ENCODE measurements at places on chromosomes 3 and 15.

GRCh38 chr15:85318048-85318731 lies 62.2 kb upstream of the AKAP13 start:
- no peak for DNase-seq

DNA sequence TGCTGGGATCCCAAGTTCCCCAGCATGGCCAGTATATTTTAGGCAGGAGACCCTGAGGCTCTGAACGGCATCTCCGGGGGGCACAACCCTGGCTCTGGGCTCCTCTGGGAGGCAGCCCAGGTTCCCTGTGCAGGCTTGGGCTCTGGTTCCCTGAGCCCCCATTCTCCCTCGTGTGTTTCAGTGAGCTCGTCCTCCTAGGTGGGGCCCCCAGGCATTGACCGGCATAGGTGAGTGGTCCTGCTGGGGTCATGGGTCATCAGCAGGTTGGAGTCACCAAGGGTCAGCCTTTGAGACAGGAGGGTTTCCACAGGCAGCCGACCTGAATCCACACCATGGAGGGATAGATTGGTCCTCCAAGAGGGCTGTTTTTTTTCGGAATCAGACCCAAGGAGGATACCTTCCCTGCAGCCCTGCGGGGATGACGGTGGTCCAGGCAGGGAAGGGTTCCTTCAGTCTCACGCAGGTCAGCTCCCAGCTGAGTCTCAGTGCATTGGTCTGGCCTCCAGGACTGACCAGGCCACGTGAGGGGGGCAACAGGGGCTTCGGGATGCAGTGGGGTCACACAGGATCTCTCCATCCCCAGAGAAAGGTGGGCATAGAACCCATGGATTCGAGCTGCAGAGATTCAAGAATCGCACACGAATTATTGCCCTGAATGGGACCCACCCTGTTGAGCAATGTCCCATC lies 226.0 kb downstream of the SNRPN start:
- no peak for DNase-seq

DNA sequence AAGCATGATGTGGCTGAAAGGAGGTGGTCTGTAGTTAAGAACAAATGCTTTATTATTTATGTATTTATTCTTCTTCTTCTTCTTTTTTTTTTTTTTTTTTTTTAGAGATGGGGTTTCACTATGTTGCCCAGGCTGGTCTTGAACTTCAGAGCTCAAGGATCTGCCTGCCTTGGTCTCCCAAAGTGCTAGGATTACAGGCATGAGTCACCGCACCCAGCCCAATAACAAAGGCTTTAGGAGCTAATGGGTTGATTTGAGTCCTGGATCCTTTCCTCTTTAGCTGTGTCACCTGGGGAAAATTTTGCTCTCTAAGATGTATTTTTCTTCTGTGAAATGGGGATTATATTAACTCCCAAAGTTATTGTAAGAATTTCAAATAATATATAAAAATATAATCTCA lies 168.8 kb downstream of the PEX5L start:
- no peak for DNase-seq

DNA sequence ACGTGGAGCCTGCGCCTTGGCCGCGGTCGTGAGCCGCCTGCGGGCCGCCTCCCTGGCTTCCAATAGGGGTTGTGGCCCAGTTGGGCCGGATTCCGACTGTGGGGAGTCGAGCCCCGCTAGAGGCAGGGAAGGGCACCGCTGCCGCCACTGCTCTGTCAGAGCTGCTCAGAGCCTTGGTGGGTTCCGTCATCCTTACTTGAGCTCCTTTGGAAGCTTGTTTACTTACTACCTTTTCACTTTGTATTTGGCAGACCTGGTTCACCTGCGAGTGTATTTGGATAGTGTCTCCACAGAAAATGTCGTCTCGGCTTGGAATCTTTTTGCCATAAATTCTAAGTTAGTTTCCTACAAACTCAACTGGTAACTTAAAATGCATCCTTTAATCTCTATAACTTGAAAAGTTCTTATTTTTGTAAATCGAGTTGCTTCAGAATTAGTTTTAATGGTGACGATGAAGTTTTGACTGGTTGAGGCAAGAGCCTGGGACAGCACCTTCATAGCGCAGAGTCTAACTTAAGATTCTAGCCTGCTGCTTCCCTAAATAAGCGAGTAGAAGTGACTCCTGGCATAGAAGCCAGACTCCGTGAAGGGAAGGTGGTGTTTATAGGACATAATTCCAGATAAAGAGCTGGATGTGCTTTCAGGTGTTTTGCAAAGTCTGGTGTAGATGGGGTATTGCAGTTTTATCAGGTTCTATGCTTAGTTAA lies 800 bp downstream of the DAG1 start:
- DNase-seq, result no peak

- no peak for DNase-seq
These were observed 10.3 kb upstream of the RFTN1 start for GRCh38 chr3:16523778-16524177.

- DNase-seq, result peak; percentile 28
These were observed 6.9 kb upstream of the RFTN1 start for GRCh38 chr3:16520241-16520969.

GRCh38 chr3:119703820-119704531 lies 1.2 kb downstream of the CFAP91 start:
- DNase-seq, result peak; percentile 25

DNA sequence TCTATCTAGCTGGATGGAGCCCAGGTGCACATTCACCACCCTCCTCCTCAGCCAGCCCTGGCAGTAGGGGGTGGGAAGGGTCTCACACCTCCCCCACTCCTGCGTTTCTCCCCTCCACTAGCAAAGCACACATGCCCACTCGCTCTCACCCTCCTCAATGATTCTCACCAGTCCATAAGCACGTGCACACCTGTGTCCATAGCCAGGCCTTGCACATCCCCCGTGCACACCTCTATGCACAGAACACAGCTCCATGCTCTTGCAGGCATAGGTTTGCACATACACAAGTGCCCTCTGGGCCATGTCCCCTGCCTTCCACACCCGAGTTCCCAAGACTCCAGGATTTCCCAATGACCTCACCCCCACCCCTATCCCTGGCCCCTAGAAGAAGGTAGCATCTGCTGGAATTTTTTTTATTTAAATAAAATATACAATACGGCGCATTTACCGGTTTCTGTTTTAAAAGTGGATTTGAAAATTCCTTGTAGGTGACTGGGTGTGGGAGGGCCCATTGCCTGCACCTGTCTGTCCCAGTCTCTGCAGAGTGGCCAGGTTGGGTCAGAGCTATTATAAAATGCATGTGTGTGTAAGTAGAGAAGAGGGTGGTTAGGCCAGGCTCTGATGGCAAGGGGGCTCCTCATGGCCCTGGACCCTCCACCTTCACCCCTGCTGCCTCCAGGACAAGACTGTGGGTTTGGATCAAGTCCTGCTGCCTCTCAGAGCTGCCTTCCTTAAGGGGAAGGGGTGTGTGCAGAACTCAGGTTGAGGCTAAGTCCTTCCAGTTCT lies 49.1 kb downstream of the HCN4 start:
- no peak for DNase-seq

DNA sequence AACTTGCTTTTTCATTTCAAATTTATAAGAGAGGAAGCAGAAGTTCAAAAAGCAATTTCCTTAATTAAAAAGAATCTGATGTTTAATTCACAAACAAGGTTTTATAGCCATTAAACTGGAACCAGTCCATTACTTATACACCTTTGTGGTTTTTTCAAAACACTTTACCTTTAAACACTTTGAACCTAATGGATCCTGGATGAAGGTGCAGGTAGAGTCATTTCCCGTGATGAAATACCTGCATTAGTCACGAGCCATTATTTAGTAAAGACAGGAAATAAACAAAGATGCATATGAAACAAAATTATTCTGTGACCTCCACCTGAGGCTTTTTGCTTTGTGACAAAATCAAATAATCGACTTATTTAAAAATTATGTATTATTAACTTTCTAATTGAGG lies 341.7 kb upstream of the UBE2E2 start:
- no peak for DNase-seq

- DNase-seq, result no peak
These were observed 162.7 kb downstream of the STT3B start for GRCh38 chr3:31695280-31696008.

DNA sequence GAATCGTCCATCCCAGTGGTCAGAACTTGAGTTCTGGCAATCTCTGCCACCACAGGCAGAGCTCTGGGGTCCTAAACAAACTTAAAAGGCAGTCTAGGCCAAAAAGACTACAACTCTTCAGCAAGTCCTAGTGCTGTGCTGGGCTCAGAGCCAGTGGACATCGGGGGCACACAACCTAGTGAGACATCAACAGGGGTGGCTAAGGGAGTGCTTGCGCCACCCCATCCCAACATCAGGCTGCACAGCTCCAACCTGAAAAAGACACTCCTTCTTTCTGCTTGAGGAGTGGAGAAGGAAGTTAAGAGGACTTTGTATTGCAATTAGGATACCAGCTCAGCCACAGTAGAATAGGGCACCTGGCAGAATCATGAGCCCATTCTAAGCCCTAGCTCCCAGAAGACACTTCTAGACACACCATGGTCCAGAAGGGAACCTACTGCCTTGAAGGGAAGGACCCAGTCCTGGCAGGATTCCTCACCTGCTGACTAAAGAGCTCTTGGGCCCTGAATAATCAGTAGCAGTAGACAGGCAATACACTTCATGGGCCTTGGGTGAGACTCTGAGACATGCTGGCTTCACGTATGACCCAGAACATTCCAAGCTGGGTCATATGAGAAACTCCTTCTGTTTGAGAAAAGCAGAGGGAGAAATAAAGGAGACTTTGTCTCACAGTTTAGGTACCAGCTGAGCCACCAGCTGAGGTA lies 72.0 kb downstream of the TFDP2 start:
- DNase-seq, result no peak

DNA sequence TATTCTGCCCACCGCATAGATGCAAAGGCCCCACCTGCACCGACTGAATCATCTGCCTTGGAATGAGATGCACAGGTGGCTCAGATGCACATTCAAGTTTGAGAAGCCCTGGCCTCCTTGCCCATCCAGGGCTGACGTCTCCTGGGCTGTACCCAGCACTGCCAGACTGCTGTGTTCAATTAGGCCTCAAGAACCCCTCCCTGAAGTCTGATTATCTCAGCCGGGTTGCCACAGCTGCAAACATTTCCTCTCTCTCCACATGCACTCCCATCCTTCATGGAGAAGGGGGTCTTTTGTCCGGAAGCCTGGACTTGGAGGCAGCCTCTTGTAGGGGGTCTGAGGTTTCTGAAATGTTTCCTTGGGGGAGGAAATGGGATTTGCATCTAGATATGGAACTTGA lies 459.4 kb upstream of the PROK2 start:
- no peak for DNase-seq

DNA sequence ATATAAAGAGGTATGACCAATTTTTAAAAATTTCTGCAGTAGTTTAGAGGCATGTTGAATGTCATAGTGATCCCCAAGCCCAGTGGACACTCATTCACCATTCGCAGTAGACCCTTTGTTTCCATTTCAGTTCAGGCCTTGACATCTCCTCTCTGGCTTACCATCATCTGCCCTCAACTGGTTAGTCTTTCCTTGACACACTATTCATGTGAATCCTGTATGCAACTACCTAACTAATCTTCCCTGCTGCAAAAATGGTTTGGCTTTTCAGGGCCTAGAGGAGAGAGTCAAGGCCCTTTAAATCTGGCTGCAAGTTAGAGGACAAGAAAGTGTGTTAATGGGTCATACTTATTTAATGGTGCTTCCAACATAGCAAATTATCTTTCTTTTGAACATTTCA lies 10.9 kb downstream of the APH1B start:
- no peak for DNase-seq

GRCh38 chr3:53269888-53270880 lies 14.4 kb upstream of the TKT start:
- peak; percentile 64 for DNase-seq

GRCh38 chr3:142904639-142905436 lies 16.0 kb upstream of the PCOLCE2 start:
- no peak for DNase-seq

DNA sequence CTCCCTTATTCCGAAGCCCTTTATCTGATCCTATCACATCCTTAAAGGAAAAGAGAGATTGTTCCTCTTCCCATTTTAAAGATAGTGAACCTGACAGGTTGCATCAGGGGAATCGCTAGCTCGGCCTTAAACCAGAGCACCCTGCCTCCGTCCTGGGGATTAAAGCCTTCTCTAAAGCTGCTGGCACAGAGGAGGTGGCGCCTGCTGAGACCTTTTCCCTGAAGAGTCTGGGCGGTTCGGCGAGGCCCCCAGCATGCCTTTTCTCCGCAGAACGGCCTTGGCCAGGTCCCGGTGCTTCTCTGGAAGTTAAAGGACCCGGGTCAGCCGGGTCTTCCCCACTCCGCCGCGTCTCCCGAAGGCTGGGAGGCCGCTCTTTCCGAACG lies 593 bp downstream of the FAM219B start:
- DNase-seq, result peak; percentile 68

DNA sequence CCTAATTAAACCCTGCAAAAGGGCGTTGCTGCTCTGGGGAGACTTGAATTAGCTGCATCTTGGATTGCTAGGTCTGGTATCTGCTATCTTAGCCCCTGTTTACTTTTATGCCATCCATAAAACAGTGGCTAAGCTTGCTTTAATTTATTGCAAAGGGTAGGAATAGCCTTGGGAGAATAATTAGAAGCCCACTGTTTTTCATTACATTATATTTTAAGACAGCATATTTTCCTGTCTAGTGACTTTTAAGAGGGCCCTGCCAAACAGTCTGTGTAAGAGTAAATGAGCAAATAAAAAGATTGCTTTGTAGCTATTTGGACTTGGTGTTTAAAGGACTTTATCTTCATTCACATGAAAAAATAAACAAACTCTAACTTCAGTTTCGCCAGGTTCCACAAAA lies 17.4 kb upstream of the SUSD5 start:
- no peak for DNase-seq

- no peak for DNase-seq
These were observed 425.0 kb downstream of the TIGIT start for GRCh38 chr3:114718898-114719210.

GRCh38 chr3:10332481-10333348 lies 11.8 kb upstream of the SEC13 start:
- DNase-seq, result no peak

- no peak for DNase-seq
These were observed 55.9 kb downstream of the VGLL4 start for GRCh38 chr3:11587766-11588165.

- DNase-seq, result no peak
These were observed 6.7 kb downstream of the NBEAL2 start for GRCh38 chr3:46986055-46986730.

DNA sequence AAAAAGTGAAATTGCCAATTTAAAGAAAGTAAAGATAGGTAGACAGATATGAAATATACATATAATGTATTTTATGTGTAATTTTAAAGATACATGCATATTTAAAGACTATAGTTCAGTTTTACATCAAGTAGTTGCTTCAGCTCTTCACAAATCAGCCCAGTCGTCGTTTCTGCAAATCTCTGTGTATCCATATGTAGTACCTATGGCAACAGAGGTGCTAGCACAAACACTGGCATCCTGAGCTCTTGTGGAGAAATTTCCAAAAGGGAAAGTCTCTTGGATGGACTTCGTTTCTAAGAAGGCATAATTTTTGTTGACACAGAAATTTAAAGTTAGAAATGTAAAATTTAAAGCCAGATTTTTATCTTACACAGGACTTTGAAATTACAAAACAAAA lies 1284.7 kb downstream of the ROBO1 start:
- DNase-seq, result peak; percentile 90

- no peak for DNase-seq
These were observed 125.4 kb downstream of the TP63 start for GRCh38 chr3:189756582-189757078.

Measured in brain (organoid and tissue), 16 donors.